Lung microvascular endothelial cell (primary cell): ENCODE measurements at places on chromosomes 4 and X.

DNA sequence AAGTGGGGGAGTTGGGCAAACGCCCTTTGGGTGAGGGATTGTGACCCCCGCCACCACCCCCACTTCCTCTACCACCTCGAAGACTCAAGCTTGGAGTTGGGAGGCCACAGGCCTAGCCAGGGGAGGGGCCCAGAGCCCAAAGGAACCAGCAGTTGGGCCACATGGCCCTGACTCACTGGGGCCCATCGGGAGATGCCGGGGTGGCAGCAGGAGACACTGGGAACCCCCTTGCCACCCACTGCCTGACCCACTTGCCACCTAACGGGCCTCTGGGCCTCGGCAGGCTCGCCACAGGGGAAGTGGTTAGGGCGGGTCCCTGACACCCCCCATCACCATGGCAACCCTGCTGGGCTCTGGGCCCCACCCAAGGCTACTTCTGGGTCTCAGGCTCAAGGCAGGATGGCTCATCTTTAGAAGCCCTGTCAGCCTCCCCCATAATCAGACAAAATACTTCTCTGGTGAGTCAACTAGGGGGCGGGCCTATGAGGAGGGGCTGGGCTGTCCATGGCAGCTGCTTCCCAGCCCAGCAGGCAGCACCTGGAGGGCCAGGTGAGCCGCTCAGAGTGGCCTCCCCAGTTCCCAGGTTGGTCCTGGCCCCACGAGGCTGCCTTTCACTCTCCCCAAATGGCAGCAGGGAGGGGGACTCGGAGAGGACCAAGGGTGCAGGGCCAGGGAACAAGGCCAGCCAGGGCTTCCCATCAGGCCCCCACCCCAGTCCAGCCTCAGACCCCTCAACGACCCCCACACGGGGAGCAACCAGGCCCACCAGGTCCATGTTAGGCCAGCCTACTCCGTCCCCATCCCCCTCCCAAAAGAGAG is 5.6 kb downstream of the FLNA start:
- DNase-seq: peak; percentile 88

GRCh38 chr4:66416425-66416824 is 746.1 kb upstream of the EPHA5 start:
- DNase-seq: no peak

DNA sequence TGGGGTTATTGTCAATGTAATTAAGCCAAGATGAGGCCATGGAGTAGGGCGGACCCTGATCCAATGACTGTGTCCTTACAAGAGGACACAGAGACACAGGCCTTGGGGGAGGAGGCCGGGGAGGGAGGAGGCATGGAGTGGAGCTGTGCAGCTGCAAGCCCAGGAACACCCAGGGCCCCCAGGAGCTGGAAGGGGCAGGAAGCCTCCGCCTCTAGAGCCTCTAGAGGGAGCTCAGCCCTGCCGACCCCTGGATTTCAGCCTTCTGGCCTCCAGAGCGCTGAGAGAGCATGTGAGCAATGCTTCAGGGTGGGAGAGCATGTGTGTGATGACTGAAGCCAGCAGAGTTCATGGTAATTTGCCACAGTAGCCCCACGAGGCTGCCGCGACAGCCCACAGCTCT is 234.6 kb downstream of the AFAP1 start:
- DNase-seq: no peak

DNA sequence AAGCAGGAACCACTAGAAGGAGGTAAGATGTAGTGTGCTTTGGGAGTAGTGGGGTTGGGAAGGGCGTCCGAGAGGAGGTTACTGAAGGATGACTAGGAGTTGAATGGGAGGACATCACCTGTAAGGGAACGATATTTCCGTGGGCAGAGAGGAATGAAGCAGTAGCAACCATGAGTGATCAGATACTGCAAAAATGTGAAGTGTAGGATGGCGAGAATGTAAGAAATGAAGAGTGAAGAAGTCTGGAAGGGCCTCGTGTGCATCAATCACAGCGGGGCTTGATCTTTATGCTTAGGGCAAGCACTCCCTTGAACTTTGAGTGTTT is 594 bp downstream of the MSMO1 start:
- no peak for DNase-seq

DNA sequence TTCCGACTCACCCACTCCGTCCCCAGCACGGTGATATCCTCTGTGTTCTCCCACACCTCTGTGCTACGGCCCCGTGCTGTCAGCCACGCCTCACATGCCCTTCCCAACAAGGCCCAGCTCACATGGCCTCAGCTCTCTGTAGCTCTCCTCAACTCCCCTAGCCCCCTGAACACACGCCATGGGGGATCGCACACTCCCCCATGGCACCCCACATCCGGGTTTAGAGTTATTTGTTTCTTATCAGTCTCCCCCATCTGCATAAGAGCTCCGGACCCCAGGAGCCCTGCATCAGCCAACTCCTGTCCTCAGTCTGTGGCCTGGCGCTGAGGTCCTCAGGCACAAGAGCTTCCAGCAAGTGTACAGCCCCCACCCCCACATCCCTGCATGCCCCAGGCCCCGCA is 7.0 kb downstream of the C4orf50 start:
- DNase-seq: no peak

GRCh38 chrX:49947781-49948180 is 25.4 kb downstream of the CLCN5 start:
- DNase-seq: no peak

DNA sequence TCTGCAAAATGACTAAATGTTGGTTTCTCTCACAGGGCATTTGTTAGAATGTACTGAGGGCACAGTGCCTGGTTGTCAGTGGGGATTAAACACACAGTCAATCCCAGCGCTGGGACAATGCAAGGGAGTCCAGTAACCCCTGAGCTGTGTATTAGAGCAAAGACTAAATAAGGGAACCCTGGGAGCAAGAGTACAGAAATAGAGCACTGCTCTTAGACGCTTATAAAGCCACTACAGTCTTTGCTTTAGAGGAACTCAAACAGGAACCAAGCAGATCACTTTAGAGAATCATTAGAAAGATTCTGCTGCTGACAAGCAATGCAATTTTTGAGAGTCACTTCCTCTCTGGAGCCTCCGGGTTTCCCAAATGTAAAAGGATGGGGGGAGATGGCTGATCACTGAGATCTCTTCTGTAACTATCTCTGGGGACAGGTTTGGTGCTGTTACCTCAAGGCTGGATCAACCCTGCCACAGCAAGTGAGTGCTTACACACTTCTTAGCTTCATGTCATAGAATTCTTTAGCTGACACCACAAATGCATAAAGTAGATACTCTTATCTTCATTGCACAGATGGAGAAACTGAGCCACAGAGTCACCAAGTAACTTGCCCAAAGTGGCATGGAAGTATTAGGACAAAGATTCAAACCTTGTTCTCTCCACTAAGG is 137.8 kb upstream of the CPEB2 start:
- no peak for DNase-seq

DNA sequence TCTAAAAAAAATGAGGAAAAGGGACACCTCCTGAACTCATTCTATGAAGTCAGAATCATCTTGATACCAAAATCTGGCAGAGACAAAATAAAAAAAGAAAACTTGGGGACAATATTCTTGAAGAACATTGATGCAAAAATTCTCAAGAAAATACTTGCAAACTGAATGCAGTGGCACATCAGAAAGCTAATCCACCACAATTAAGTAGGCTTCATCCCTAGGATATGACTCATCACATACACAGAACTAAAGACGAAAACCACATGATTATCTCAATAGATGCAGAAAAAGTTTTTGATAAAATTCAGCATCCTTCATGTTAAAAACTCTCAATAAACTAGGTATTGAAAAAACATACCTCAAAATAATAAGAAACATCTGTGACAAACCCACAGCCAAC is 98.3 kb downstream of the FAM47B start:
- DNase-seq: no peak

DNA sequence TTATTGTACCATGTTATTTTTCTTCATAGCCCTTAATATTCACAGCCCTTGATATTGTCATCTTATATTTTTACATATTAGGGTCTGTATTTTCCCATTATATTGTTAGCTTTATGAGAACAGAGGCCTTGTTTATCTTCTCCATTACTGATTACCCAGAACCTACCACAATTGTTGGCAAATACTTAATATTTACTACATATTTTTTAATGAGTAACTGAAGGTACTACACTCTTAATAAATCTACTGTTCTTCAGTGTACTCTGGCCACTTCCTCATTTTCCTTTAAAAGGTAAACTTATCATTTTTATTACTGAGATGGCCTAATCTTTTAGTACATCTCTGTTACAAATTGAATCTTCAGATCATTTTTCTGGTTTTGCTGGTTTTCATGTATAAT is 133.5 kb downstream of the COL4A5 start:
- no peak for DNase-seq

DNA sequence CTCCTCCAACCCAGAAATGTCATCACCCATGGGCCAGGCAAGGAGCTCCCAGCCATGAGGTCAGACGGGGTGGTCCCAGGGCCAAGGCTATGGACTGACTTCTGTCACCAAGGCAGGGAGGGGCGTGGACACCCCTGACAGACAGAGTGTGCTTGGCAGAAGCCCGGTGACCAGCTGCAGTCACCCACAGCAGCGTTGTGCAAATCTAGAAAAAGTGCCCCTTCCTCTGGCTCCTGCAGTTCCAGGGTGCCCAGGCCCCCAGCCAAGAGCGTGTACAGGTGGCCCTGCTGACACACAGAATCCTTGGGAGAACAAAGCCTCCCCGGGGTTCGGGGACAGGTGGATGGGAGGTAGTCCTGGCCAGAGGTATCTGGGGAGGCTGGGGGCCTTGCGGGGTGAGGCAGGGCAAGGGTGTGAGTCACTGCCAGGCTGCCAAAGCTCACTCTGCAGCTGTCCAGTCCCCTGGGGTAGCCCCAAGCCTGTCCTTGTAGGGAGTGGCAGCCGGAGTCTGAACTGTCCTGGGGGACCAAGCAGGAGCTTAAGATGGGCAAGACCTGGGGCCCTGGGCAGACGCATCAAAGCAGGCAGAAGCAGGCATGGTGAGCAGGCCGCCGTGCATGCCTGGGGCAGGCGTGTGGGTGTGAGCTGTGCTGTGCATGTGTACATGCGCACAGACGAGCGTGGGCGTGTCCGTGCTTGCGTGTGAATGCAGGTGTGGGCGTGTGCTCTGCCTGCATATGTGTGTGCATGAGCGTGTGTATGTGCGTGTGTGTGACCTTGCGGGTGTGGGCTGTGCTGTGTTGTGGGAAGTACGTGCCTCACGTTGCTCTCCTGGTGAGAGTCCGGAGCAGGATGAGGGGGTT is 3.3 kb downstream of the MYL5 start:
- no peak for DNase-seq

- no peak for DNase-seq
Observed at GRCh38 chr4:48899432-48899749, 7.2 kb downstream of the OCIAD2 start.

- DNase-seq: peak; percentile 10
Observed at GRCh38 chr4:56871371-56871866, 36.3 kb upstream of the REST start.
